LHCN-M2 (cell line): ENCODE measurements at places on chromosomes 13 and 19. TPM values are rescaled to one million over a fixed set of nuclear protein-coding genes. Genes with fewer than 3 reads are reported as not detected.

Gene OR7C1
- 0.06 and 0.23 TPM in 2 replicates for total RNA-seq

Gene ZNF491
- total RNA-seq, result 0.80 and 0.90 TPM in 2 replicates

Gene ZNF730
- 14.2 and 14.3 TPM in 2 replicates for total RNA-seq

Gene KLHL1
- total RNA-seq, result not detected in 2 replicates
